ENCODE measurements at places on chromosomes 12 and 14.

GRCh38 chr14:88037325-88037724 lies 32.4 kb downstream of the GPR65 start:
- DNase-seq = no peak

DNA sequence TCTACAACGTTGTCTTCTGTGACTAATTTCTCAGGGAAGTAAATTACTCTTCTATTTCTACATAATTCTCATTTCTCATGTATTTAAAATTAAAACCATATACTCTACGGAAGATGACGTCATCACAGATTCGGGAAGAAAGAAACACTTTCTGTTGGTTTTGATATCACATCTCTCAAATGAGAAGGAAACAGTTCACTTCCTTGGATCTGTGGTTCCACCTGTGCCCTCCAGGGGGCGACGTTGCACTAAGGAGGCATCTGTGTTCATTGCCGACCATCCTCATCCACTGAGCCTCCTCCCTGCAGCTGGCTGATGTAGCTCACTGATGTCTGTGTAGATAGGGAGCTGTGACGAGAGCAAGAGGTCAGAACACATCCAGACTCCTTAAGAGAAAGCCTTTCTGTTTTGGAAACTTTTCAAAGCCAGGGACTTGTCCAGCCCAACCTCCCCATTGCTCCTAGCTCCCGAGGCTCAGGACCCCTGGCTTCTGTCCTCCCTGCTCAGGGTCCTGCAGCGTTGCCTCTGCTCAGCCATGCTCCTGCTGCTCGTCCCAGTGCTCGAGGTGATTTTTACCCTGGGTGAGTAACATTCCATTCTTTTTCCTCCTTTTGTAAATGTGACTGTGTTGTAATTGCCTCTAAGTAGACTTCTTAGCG lies 172.7 kb upstream of the OR4E1 start:
- no peak for DNase-seq

DNA sequence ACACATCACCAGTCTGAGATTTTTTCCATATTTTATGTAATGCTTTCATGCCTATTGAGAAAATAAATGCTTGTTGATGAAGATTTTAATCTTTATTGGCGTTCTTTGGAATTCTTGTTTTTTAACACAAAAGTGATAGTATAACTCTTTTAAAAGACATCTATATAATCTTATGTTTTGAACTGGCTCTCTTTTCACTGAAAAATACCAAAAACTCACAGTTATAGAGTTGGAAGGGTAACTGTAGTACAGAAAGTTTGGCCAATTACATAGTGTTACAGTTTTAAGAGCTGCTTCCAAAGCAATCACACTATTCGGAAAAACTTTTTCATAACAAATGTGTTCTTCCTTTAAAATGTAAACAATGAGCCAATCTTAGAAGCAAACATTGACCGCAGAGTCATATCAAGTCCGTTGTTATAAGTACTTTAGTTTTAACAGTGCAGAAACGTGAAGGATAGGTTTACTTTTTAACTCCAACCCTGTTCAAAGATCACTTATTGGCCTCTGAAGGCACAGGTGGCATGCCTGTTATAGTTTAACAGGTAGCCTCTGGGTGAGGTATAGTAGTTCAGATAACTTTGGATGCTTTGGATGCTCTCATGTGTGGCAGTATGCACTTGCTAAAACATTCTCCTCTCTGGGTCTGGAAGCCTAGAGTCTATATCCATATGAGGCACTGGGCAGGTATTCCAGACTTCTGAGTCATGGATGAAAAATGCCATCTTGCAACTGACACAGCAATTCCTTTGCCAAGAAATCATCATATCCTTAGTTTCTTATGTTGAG lies 12.1 kb upstream of the NTN4 start:
- no peak for DNase-seq

DNA sequence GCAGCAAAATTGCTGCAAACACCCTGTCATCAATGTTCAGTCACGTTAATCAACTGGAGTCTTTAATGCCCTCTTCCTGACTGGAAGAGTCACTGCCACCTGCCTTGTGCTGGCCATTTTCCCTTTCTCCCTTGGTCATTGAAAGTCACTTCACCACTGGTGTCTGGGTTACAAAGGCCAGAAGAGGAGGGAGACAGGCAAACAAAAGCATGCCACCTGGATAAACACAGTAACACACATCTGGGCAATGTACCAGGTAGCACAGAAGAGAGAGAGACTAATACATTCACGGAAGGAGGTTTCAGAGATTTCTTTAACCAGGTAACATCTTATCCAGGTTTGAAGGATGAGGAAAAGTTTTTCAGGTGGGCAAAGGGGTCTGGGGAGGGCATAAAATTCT lies 32.7 kb downstream of the GPHB5 start:
- no peak for DNase-seq

- no peak for DNase-seq
Measured at GRCh38 chr12:111316671-111317070, 52.2 kb downstream of the PHETA1 start.

DNA sequence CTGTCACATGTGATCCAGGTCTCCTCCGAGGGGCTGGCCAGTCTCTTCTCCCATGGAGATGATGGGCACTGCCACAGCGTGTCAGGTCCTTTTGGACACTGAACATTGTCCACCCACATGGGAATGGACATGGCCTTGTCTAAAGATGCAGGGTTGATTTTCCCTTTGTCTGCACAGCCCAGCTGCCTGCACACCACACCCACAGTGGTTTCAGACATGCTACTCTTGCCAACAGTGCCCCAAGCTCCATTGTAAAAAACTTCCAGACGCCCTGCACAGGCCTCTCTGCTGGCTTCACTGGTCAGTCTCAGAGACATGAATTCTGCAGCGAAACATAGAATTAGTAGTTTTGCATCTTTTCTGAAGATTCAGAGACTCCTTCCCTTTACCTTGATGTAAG lies 18.5 kb downstream of the CD163 start:
- no peak for DNase-seq

DNA sequence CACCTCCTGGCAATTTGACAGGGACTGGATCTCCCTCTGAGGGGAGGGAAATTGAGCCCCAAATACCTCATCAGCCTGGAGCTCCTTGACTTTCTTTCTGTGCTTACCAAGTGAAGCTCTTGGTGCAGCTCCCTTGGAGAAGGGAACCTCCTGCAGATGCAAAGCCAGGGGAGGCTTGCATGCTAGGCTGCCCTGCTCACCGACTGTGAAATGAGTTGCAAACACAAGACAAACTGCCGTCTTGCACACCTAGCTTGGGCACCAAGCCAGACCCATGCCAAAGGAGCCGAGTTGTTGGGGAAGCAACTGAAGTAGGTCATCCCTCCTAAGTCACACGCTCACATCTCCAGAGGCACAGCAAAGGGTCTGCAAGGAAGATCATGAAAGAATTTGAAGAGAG lies 95.2 kb downstream of the GTF2A1 start:
- no peak for DNase-seq

DNA sequence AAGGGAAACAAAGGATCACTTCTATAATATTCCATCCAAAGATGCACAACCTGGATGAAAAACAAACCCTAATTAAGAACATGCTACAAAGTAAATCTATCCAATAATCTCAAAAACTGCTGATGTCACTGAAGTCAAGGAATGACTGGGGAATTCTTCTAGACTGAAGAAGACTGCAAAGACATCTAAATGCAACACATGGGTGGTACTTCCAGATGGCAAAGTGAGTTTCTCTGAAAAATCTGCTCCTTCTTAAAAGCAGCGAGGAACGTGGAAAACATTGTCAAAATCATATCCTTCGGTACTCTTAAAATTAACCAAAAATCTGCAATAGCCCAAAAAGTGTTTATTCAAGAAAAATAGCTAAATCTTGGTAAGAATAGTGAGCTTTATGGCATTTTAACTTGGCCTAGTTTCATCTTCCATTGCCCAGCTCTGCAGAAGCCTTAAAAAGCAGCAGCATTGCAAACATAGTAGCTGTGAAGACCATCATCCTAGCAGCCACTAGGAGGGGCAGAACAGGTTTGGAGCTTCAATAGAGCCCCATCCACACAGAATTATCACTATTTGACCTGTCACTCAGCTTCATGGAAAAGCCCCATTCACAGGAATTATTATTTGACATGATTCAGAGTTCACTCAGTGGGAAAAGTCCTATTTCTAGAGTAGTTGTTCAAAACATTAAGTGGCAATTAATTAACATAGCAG lies 7.4 kb downstream of the CLEC14A start:
- DNase-seq = no peak

- DNase-seq = no peak
Measured at GRCh38 chr12:108240027-108240785, 98.9 kb downstream of the CMKLR1 start.

DNA sequence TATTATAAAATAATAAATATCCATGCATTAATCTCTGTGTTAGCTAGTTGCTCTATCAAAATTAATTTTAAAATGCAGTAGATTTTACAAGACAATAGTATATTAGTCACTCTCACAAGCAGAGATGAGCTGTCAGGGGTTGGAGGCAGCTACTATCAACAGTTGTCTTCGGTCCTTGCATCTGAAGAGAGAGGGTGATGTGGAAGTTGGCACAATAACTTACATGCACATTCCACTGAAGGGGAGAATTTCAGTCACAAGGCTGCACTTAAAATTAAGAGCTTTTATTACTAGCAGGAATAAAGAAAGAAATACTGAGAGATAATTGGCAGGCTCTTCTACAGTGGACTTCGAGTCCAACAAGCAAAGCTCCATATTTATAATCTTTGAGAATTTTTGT lies 166.9 kb upstream of the DCN start:
- no peak for DNase-seq

DNA sequence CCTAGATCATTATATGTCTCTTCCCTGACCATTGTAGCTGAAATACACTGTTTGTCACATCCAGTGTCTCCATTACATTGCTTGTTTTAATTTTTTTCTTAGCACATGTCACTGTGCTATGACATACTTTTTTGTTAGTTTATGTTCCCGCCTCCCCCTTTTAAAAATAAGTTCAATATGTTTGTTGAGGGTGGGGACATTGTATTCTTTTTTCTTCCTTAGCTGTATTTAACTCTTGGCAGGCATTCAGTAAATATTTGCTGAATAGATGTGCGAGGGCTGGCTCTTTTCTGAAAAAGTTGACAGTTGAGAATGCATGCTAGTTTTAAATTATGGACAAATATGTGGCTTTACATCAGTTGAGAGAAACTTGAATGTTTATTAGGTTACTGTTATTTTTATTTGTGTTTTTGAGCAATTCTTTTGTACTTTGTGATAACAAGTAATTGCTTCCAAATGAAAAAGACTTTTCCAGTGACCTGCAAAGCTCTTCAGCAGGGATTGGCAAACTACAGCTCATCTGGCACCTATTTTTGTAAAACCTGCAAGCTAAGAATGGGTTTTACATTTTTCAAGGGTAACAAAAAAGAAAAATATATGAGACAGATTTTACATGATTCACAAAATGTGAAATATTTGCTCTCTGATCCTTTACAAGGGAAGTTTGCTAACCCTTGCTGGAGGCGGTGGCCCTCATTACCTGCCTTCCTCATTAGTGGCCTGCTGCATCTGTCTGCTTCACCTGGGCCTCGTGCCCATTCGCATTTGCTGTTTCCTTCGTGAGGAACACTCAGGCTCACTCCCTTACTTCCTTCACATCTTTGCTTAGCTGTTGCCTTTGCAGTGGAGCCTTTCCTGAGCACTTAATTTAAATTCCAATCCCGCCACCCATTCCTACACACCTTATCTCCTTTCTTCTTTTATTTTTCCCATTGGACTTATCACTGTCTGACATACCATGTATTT lies 229.4 kb downstream of the ERC1 start:
- DNase-seq = no peak

DNA sequence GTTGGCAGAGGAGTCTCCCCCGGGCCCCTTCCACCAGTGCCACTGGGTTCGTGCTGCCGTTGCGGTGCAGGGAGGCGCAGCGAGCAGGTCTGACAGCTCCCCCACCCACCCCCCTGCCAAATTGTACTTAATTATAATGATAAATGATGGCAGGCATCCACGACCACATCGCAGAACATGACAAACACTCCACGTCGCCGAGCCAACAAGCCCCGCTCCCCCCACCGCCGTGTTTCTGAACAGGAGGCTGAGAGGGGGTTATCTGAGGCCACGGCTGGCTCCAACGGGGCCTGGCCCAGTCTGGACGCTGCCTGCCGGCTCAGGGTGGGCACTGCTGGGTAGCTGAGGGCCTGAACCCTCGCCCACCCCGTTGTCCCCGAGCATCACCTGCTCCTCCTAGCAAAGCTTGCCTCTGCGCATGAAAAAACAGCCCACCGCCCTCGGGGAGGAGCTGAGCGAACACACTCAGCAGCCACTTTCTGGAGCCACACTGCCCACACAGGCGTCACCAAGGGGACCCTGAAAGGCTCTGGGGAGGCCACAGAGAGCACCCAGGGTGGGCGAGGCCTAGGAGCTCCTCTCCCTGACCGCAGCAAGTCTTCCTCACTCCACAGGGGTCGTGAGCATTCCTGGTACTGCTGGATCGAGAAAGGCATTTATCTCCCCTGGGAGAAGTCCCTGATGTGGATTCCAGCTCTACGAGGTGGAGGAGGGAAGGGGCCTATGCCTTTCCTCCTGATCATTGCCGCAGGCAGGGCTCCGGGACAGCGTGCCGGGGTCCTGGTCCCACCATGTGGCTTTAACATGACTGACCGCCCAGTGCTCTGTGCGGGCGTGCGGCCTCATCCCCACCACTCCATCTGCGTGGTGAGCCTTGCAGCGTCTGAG lies 35.4 kb upstream of the DIO3 start:
- no peak for DNase-seq

- DNase-seq = no peak
Measured at GRCh38 chr12:30016540-30017055, 232.9 kb upstream of the TMTC1 start.

GRCh38 chr12:57575771-57576612 lies 15.0 kb upstream of the PIP4K2C start:
- DNase-seq = no peak
